Right lobe of liver (tissue), 6 donors: ENCODE measurements at places on chromosomes 16 and 17. TPM values are rescaled to one million over a fixed set of nuclear protein-coding genes. Genes with fewer than 3 reads are reported as not detected.
A peak's percentile ranks its signal among the peaks of the same experiment; 100 is the strongest.

- DNase-seq: peak; percentile 72
Observed at GRCh38 chr17:4958102-4958501, 7.2 kb downstream of the ENO3 start.

GRCh38 chr17:27946513-27946912 lies 53.3 kb upstream of the LYRM9 start:
- no peak for DNase-seq

GRCh38 chr16:52731219-52731875 lies 184.4 kb upstream of the TOX3 start:
- no peak for DNase-seq

DNA sequence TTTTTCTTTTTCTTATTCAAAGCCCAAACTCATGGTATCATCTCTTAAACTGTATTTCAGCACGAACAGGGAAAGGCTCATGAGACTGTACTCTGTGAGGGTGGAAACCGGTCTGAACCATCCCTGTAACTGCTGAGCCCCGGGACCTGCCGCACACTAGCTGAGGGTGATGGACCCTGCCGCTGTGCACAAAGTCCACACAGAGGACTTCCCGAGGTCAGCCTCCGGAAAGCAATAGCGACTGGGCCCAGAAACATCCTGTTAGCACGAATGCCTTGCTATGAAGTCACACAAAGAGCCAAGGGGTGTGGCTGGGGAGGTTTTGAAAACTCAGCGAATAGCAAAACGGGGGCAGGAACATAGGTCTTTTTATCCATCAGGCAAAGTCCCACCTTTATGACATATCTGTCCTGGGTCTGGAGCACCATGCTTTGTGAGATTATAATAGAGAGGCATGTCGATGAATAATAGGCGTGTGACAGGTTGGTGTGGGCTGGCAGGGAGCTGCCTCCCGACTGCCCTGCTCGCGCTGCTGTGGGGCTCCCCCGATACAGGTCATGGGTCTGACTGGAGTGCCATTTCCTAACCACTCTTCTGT lies 33.4 kb downstream of the CDK5R1 start:
- DNase-seq: no peak

DNA sequence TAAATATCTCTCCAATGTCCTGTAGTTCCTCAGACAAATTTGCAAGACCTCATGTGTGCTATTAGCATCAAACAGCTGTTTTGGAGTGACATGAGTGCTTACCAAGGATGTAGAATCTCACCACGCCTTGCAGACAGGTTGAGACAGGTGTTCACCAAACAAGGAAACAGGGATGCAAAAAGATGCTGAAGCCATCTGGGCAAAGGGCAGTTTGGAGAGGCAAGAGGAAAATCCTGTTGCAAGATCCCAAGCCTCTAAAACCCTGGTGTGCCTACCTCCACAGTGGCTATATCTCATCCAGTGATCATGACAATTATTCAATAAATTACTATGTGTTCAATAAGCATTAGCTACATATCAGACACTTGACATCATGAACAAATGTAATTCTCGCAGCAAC lies 373.7 kb downstream of the SOX9 start:
- no peak for DNase-seq

The DPEP3 gene
- not detected for total RNA-seq

The CETP gene
- 0.62 TPM for total RNA-seq

The PGS1 gene
- total RNA-seq: 8.8 TPM

The BCO1 gene
- total RNA-seq: 0.46 TPM

The TBC1D3G gene
- total RNA-seq: not detected

The KRT27 gene
- total RNA-seq: not detected
